ENCODE measurements at places on chromosomes 7 and 10.

DNA sequence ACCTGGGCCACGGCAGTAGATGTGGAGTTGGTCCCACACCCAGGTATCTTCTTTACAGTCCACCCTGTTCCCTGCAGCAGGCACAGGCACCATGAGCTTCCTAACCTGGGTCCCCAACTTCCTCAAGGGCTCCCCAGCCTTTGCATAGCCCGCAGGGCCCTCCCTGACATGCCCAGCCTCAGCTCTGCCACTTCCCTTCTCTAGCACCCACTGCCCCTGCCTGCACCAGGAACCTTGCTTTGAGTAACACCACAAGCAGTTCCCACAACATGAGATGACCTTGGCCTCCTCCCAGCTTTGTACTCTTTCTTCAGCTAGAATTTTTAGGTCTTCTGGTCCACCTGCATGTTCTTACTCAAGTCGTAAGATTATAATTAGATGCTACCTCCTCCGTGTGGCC lies 92.2 kb upstream of the ZPBP start:
- no peak for DNase-seq

DNA sequence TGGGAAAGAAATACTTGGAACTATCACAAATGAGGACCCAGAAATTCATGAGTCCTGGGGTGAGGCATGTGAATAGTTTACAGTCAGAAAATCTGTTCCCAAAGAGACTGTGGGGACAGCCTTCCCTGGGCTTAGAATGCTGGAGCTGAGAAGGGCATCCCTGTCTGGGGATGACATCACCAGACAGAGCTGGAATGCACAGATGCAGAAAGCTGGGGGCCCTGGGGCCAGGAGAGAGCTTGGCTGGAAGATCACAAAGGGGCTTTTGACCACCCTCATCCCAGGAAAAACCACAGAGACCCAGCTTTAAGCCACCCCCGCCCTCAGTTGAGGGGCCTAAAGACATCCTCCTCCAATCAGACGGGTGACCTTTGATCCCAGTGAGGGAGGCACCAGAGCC lies 264.5 kb downstream of the PLXNA4 start:
- DNase-seq: no peak

GRCh38 chr10:113305871-113306270 lies 247.0 kb upstream of the HABP2 start:
- no peak for DNase-seq

GRCh38 chr7:143286522-143286890 lies 1.6 kb upstream of the CASP2 start:
- DNase-seq: no peak

DNA sequence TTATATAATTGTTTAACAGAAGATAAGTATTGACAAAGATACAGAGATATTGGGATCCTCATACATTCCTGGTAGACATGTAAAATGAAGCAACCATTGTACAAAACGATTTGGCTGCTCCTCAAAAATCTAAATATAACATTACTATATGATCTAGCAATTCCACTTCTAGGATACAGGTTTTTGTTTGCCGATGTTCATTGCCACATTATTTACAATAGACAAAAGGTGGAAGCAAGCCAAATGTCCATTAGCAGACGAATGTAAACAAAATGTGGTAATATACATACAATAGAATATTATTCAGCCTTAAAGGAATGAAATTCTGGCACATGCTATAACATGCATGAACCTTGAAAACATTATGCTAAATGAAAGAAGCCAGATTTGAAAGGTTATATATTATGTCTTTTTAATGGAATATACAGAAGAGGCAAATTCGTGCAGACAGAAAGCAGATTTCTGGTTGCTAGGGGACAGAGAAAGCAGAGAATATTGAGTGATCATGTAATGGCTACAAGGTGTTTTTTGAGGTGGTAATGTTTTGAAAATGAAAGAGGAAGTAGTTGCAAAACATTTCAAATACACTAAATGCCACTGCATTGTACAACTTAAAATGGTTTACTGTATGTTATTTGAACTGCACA lies 44.9 kb downstream of the POLR1F start:
- no peak for DNase-seq

DNA sequence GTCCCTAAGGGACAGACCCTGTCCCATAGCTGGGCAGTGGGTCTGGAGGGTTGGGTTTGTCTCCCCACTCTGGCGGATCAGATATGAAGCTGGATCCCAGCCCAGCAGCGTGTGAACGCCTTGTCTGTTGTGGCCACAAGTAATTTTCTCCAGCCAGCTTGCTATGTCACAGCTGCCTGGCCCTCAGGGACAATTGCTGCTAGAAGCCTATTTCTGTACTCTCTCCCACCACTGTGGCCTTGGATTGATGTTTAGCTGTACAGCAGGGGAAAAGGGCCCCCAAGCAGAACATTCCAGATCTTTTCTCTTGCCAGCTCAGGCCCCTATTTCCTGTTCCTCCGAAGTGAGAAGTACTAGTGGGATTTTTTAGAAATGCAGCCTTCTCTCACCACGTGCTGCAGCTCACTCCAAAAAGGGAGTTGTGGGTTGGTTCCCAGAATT lies 53.5 kb upstream of the WAC start:
- no peak for DNase-seq

DNA sequence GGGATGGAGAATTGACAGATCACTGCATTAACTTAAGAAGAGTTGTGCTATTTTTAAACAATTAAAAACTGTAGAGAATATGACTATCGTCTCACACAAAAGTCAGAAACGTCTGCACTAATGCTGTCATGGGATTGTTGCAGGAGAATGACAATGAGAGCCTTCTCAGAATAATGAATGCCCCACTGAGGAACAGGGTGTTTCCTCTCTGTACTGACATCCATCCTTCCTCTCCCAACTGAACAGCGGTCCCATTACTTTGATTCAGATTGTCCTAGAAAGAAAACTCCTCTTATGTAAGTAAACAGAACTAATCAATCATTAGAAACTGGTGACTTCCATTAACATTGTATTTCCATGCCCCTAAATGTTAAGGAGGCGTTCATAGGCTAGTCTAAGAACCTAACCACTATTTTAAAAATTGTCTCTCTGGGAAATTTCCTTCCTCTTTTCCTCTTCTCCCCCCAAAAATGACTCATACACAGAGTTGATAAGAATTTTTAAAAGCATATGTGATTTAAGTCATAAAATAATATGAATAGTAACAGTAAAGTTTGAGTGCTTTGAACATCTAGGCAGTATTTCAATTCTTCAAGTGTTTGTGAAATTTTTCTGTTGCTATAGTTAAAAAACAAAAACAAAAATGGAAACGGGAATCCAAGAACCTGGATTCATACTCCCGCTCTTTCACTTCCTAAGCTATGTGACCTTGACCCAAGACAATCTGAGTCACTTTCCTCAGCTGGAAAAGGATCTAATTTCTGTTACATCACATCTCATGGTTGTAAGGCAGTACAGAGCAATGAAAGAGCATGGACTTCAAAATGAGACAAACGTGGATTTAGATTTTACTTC lies 12.7 kb upstream of the MACC1 start:
- DNase-seq: no peak

- no peak for DNase-seq
These were observed 66.8 kb upstream of the TARP start for GRCh38 chr7:38339953-38340819.

- DNase-seq: no peak
These were observed 434.3 kb downstream of the PLXNA4 start for GRCh38 chr7:132142006-132142405.

- no peak for DNase-seq
These were observed 13.7 kb upstream of the EBF3 start for GRCh38 chr10:129977794-129978193.

DNA sequence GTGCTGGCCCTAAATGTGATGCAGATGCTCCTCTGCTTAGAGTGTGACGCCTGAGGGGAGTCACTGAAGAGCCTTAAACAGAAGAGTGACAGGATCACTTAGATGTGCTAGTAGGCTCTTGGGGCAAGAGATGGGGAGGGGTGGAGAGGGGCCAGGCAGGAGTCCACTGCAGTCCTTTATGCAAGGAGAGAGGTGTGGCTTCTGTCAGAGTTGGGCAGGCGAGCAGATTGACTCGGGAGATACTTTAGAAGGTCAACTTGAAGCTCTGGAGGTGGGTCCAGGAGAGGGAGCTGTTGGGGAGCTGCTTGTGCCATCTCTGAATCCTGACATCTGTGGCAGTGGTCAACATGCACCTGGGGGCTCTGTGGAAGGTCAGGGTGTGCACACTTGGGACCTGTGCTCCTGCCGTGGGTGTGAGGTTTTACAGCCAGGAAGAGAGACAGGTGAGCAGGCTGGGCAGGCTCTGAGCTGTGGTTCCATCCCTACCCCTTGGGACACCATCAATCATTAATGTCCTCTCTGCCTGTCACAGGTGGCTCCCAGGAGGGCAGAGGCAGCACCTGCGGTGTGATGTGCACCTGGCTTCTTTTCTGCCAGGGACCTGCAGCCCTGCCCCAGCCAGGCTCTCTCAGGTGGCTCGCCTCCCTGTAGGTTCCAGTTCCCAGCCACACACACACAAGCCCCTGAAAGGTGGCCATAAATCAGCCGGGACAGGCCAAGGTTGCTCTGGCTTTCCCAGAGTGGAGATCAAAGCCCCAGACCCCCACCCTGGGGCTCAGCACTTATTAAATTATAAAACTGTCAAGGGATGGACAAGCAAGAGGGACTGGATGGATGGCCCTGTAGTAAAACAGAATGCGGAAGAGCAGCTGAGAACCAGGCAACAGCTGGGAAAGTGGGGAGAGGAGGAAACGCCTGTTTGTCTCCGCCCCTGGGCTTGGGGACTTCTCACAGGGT lies 14.0 kb downstream of the NEURL1 start:
- peak; percentile 41 for DNase-seq
